ENCODE measurements at places on chromosomes 4 and X.

DNA sequence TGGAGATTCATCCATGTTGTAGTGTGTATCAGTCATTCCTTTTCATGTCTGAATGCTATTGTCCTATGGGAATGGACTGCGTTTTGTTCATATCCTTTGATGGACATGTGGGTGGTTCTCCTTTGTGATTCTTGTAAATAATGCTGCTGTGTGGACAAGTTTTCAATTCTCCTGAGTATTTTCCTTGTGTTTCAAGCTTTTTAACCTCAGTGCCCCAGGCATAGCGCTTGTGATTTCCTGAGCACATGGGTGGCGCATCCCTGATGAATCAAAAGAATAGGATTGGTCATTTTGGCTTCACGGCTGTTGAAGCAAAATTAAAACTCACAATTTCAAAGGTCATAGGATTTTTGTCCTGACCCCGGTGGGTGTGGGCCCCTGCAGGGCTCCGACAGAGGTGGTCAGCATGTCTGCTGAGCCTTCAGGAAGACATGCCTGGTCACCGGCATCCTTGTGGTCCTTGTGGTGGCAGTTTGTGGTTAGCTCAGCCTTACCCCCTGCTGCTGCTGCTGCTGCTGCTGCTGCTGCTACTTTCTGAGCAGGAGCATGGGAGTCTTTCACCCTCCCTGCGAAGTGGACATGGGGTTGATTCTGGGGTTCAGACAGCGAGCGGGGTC lies 30.0 kb downstream of the SHROOM2 start:
- no peak for DNase-seq

- DNase-seq: no peak
These were observed 53.5 kb downstream of the FABP2 start for GRCh38 chr4:119268466-119268865.

DNA sequence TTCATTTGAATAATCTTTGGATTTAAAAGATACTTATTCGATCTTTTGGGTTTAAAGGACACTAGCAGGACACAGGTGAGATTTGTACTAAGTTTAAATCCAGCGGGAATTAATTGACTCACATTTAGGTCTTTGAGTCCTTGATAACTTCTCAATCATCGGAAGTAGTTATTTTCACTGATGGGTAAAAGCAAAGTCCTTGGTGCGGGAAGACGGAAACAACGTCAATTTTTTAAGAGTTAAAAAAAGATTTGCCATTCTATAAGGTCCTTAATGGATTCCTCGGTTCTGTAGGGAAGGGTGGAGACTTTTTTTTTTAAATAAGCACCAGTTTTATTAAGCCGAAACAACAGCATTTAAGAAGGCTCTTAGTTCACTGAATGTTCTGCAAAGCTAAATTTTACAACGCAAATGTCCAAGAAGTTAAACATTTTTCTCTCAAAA lies 2.9 kb downstream of the TMSB4X start:
- no peak for DNase-seq

- no peak for DNase-seq
These were observed 59.0 kb upstream of the SLIT2 start for GRCh38 chr4:20192736-20193135.

GRCh38 chr4:68591204-68591603 lies 15.1 kb upstream of the UGT2B17 start:
- DNase-seq: no peak

- DNase-seq: no peak
These were observed 224.6 kb downstream of the IL15 start for GRCh38 chr4:141860974-141861373.

DNA sequence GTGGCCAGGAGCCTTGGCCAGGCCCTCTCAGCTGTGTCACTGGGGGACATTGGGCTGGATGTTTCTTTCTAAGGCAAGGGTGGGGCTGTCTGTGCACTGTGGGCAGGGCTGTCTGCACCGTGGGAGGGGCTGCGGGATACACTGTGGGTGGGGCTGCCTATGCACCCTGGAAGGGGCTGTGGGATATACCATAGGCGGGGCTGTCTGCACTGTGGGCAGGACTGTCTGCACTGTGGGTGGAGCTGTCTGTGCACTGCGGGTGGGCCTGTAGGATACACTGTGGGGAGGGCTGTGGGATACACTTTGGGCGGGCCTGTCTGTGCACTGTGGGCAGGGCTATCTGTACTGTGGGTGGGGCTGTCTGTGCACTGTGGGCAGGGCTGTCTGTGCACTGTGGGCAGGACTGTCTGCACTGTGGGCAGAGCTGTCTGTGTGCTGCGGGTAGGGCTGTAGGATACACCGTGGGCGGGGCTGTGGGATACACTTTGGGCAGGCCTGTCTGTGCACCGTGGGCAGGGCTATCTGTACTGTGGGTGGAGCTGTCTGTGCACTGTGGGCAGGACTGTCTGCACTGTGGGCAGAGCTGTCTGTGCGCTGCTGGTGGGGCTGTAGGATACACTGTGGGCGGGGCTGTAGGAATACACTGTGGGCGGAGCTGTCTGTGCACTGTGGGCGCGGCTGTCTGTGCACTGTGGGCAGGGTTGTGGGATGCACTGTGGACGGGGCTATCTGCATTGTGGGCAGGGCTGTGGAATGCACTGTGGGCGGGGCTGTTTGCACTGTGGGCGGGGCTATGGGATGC lies 31.1 kb downstream of the ACOX3 start:
- peak; percentile 23 for DNase-seq

GRCh38 chr4:140743194-140743931 lies 12.8 kb downstream of the TBC1D9 start:
- DNase-seq: no peak

DNA sequence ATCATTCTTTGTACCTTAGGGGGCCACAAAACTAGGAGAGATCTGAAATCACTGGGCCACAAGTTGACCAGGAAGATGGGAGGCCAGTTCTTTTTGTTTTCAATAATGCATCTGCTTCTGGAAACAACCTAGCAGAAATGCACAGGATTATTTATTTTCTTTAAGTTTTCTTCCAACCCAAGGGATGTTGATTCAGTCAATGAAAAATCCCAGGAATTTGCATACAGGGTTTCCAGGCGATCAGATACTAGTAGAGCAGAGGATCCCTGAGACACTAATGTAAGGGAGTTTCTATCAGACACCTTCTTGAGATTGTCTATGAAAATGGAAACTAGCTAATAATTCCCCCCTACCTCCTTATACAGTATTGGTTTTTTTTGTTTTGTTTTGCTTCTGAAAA lies 7.4 kb downstream of the ATOH1 start:
- DNase-seq: no peak

- no peak for DNase-seq
These were observed 815.1 kb downstream of the ADGRL3 start for GRCh38 chr4:62015043-62015739.

- DNase-seq: peak; percentile 19
These were observed 320.1 kb downstream of the BCOR start for GRCh38 chrX:39777623-39778025.

GRCh38 chrX:23699636-23700194 lies 32.4 kb downstream of the PRDX4 start:
- no peak for DNase-seq

GRCh38 chr4:32226204-32226603 lies 1506.0 kb downstream of the PCDH7 start:
- DNase-seq: no peak

DNA sequence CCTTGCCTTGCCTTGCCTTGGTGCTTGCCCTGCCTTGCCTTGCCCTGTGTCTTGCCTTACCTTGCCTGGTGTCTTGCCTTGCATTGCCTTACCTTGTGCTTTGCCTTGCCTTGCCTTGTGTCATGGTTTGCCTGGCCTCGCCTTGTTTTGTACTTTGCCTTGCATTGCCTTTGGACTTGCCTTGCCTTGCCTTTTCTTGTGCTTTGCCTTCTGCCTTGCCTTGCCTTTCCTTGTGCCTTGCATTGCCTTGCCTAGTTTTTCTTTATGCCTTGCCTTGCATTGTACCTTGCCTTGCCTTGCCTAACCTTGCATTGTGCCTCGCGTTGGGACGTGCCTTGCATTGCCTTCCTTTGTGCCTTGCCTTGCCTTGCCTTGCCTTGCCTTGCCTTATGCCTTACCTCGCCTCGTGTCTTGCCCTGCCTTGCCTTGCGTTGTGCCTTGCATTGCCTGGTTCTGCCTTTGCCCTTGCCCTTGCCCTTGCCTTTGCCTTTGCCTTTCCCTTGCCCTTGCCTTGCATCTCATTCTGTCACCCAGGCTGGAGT lies 82.8 kb downstream of the TAB3 start:
- DNase-seq: no peak

GRCh38 chrX:110310896-110311295 lies 7.0 kb downstream of the AMMECR1 start:
- DNase-seq: peak; percentile 27

GRCh38 chr4:141339391-141339790 lies 118.7 kb downstream of the ZNF330 start:
- DNase-seq: no peak

GRCh38 chr4:186307497-186307896 lies 41.5 kb downstream of the F11 start:
- DNase-seq: no peak

All from stimulated activated CD4-positive, alpha-beta T cell treated with anti-CD3 and anti-CD28 coated beads, Interleukin-2, amount 100 ng/mL, for 24 hours (primary cell).